Heart right ventricle (tissue), 16 donors: ENCODE measurements at places on chromosomes 5 and 9.

- DNase-seq = no peak
Measured at GRCh38 chr9:8356406-8356805, 556.8 kb upstream of the DMAC1 start.

DNA sequence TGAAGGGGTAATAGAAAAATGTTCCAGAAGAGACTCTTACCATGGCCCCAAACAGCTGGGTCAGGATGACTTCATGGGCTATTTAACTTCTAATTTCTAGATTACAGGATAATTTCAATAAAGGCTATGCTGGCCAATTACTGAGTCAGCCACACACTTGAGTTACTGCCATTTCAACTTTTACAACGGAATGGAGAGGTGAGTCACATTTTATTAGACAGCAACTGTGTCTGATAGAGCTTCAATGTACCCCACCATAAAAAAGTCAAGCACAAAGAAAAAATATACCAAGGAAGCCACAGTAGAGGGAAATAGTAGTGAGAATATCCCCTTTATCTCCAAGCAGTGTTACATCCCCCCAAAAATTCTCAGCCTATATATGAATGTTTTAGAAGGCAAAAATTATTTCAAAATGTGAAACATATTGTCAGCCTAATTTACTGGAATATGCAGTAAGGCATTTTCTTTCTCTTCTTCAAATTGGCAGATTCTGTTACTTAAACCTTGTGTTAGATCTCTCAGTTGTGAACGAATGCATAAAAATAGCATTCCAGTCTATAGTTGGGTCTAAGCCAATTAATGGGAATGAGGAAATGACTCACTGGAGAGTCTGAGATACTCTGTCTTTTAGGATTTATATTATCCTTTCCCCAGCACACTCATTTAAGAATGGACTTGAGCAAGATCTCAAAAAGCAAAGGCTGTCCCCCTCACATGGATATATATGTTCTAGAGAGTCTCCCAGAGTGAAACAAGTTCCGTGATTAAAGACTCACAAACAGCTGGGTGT lies 47.1 kb upstream of the RAI14 start:
- no peak for DNase-seq

GRCh38 chr9:25964239-25964638 lies 286.0 kb upstream of the TUSC1 start:
- DNase-seq = no peak

GRCh38 chr5:44384816-44385215 lies 4.4 kb downstream of the FGF10 start:
- DNase-seq = no peak

- DNase-seq = no peak
Measured at GRCh38 chr5:4027088-4027734, 431.6 kb downstream of the IRX1 start.

- DNase-seq = no peak
Measured at GRCh38 chr9:130340011-130340410, 74.5 kb downstream of the HMCN2 start.

DNA sequence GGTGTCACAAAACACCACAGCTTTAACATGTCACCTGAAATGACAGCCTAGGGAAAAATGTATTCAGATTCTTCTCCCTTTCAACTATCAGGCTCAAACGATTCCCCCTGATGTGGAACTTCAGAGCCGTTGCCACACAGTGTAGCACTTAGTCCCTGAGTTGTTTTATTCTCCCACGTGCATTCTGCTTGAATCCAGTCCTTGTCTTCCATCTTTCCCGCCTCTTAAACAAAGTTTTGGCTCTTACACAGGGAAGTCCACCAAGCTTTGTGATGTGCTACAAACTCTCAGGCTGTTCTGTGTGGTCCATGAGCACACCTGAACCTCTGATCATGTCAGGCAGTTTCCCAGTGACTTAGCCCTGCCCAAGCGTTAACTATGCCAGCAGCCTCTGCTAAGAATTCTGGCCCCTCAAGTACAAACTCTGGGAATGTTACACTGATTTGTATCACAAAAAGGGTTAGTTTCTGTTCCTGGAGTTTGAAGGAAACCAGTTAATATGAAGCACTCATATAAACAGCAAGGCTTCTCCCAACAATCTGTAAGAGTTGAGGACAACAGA lies 45.8 kb upstream of the RNF38 start:
- no peak for DNase-seq

DNA sequence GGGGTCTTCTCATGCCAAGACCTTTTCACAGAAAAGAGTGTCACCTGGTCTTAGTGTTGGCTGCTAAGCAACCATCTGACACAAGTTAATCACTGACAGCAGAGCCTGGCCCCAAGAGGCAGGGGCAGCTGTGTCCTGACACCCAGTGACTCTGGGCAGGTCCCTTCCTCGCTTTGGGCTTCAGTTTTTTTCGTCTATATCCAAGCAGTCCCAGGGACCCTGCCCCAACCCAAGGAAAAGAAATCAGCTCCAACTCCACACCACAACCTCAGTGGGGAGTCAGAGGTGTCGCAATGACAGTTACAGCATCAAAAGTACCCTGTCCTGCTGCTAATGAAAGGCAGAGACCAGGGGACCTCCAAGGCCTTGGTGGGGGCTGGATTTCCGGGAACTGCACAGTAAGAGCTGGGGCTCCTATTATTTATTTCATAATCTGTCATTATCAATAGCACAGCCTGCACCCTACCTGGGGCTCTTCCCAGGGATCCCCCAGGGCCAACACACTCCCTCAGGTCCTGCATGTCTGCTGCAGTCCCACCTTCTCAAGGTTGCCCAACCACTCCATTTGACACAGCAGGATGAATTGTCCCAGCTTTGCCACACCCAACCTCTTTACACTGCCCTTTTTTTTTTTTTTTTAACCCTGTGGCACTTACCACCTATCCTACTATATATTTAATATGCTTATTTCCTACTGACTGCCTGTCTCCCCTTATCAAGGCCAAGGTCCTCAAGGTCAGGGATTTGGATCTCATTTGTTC lies 9.4 kb downstream of the ANKS6 start:
- DNase-seq = no peak

GRCh38 chr5:165858118-165858517 lies 2352.7 kb downstream of the MAT2B start:
- DNase-seq = no peak

- peak; percentile 89 for DNase-seq
Measured at GRCh38 chr5:40688127-40688761, 8.5 kb downstream of the PTGER4 start.

GRCh38 chr9:36818242-36818938 lies 215.7 kb downstream of the PAX5 start:
- DNase-seq = no peak

- DNase-seq = no peak
Measured at GRCh38 chr9:82597241-82598203, 465.4 kb downstream of the RASEF start.

- peak; percentile 86 for DNase-seq
Measured at GRCh38 chr5:173972925-173973615, 15.9 kb upstream of the C5orf47 start.
